CD4-positive, alpha-beta T cell (primary cell): ENCODE measurements at places on chromosomes 12 and 14.

GRCh38 chr14:33539918-33540357 lies 410.9 kb downstream of the EGLN3 start:
- DNase-seq = no peak

DNA sequence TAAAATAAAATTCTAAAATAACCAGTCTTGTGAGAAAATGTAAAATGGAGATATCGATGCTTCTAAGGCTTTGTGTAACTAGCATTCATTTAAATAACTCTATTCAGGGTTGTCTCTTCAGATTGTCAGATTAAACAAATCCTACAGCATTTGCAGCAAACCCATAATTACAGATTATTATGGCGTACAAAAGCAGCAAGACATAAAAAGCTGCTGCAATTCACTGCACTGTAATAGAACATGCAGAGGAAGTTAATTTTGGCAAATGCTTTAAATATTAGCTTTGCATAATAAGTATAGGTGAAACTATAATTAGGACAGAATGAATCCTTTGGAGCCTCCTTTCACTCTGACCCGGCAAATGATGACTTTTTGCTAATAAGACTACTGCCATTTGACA lies 98.3 kb downstream of the INSM2 start:
- no peak for DNase-seq

- DNase-seq = no peak
Observed at GRCh38 chr12:17334784-17335183, 728.8 kb upstream of the LMO3 start.

DNA sequence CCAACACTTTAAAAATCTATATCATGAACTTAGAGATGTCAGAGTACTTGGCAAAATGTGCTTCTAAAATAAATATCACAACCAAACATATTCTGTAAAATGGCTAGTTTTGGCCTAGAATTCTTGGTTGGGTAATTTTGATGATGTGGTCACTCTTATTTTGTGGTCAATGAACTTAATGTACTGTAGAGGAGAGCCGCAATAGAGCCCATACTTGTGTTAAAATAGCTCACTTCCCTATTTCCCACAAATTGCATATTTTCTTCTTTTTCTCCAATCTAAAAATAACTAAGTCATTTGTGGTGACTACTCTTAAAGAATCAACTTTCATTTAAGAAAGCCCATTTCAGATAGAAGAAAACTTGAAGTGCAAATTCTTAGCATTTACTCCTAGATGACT lies 619.4 kb downstream of the CCER1 start:
- no peak for DNase-seq

GRCh38 chr14:37023875-37024565 lies 148.4 kb downstream of the SLC25A21 start:
- no peak for DNase-seq

- no peak for DNase-seq
Observed at GRCh38 chr12:71837356-71837755, 2.2 kb upstream of the TBC1D15 start.
